Stimulated activated CD4-positive, alpha-beta T cell treated with anti-CD3 and anti-CD28 coated beads, Interleukin-1b, Interleukin-23, amount 100 ng/mL, for 1 hour (primary cell): ENCODE measurements at places on chromosomes 13 and 19.
A peak's percentile ranks its signal among the peaks of the same experiment; 100 is the strongest.

DNA sequence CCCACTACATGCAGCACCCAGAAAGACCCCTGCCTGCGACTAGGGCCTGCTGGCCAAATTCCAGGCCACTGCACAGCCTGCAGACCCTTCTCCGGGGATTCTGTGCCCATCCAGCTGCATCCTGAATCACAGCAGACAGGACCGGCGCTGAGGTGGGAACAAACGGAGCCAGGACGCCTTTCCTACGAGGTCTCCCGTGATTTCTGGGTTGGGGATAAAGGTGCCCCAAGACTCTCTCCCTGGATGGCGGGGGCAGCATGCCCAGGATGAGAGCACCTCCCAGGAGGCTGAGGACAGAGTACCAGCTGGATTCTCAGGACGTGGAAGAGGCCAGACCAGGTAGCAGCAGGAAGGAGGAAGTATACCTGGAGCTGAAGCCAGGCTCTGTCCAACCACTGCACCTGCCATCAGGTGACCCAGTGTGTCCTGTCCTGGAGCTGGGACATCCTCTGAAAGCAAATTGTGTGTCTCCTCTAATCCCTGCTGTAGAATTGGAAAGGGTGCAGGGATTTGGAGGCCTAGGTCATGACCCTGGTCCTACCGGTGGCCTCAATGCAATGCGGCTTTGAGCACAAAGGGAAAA is 3.4 kb upstream of the FUT5 start:
- DNase-seq: no peak

DNA sequence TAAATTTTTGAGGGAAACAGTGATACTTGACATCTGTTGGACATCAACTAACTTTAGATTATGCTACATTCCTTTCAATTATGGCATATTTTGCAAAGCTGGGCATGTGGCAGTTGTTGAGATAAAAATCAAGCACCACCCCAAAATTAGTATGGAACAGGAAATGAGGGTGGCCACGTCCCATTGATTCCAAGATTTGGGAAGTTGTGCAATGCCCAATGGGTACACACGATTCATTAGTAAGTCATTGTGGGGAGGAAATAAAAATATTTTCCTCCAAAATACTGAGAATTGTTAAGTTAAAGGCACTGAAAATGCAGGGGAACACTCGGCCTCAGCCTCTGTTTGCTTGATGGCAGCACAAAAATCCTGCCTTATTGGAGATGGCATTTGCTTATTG is 7.6 kb downstream of the ERICH6B start:
- DNase-seq: no peak

- DNase-seq: no peak
Observed at GRCh38 chr19:18765224-18765623, 25.9 kb downstream of the COMP start.

- no peak for DNase-seq
Observed at GRCh38 chr19:10399878-10400277, 3.5 kb downstream of the CDC37 start.

- DNase-seq: no peak
Observed at GRCh38 chr13:65063753-65064152, 2166.4 kb downstream of the PCDH9 start.

DNA sequence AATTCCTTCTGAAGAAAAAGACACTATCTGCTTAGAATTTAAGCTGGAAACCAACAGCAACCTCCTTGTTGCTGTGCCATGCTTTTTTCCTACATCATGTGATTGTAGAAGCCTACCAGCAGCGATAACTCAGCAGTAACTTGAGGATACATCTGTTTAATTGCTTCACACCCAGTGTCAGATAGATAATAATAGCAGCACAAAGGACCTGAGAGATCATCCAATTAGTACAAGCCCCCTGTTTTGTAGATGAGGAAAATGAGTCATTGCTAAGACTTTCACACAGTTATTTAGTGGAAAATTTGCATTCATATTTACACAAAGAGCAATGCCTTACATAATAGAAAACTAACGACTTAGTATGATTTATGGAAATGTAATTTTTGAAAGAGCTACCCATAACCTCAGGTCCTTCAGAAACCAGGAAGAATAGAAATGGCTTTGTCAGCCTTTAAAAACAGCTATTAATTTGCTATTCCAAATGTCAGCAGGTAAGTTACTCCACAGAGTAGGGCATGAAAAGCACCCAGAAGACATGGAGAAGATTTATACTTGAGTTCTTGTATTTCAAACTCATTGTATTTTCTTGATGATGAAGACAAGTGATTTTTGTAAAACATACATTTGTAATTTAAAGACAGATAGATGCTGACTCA is 93.7 kb upstream of the SGCG start:
- no peak for DNase-seq

- DNase-seq: no peak
Observed at GRCh38 chr13:107266657-107267056, 698.7 kb upstream of the ARGLU1 start.

GRCh38 chr13:22223411-22223810 is 552.5 kb downstream of the FGF9 start:
- no peak for DNase-seq

GRCh38 chr13:51770681-51771417 is 33.1 kb downstream of the DHRS12 start:
- no peak for DNase-seq

DNA sequence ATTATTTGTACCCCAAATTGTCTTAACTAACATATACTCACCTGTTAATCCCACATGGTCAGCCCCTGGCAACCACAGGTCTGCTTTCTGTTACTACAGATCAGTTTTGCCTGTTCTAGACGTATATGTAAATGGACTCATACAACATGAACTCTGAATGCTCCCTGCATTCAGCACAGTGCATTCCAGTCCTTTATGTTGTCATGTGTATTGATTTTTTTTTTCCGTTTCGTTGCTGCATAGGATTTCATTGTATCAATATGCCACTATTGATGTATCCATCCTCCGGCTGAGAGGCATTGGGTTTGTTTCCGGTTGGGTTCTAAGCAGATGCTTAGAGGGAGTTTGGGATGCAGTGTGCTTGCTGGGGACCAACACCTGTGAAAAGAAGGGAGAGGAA is 36.1 kb upstream of the TNFRSF19 start:
- DNase-seq: no peak

DNA sequence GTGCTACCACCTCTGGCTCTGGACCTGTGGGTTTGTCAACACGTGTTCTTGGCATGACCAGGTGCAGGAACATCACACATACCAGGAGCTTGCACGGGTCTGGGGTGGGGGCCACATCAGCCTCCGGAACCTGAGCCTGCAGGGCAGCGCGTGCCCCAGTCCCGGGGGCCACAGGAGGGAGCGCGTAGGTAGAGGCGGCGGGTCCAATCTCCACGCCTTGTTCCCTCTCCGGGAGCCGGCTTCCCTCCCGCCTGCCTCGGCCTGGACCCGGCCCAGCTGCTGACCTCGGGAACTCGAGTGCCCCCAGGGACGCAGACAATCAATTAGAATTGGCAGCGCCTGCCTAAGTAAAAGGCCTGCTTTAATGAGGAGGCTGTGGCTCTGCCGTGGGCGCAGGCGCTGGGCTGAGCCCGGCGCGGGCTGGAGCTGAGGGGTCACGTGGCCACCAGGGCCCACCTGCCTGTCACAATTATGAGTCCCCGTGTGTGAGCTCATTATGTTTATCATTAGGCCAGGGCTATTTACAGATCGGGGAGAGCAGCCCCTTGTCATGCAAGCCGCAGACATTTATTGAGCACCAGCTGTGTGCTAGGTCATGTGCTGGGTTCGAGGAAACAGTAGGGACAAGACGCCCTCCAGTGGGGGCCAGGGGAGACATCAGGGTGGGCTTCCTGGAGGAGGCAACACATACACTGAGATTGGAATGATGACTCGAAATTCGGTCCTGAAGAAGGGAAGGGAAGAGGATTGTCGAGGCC is 32.2 kb upstream of the TNFAIP8L1 start:
- no peak for DNase-seq

- DNase-seq: no peak
Observed at GRCh38 chr13:101346942-101347728, 69.2 kb downstream of the NALCN start.

DNA sequence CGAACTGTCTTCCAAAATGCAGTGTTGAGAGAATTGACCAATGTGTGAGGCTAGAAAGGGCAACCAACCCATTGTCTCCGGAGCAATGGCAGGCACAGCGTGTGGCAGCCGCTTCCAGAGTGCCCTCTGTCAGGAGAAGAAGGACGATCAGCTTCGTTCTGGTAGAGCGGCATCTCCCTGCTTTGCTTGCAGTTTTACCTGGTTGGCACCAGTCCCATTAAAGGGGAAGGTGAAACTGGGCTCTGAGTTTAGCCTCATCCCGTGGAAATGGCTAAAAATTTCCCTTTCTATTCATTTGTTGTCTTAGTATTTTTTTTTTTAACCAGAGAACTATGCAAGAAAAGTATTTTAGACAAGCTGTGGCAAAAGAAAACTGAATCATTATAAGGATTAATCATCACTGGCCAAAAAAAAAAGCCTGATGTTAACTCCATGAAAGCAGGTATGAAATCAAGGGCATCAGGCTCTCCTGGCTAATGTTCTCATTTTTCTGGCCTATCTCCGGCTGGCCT is 81.5 kb upstream of the SLC7A1 start:
- DNase-seq: no peak

DNA sequence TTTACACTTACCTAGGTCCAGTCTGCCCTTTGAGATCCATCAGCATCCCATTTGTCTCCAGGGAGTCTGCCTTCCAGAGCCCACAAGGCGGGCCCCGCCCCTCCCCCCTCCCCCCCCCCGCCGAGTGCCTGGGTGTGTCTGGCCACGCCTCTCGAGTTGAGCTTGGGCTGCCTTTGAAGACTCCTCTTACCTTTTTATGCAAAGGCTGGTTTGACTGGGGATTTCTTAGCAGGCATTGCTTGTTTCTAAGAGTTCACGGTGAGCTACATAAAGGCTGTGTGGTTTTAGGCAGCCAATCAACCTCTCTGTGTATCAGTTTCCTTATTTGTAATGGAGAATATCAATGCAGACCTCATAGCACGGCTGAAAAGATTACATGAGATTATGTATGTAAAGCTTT is 11.3 kb downstream of the GPR12 start:
- no peak for DNase-seq

GRCh38 chr19:45469945-45470761 is 2.4 kb downstream of the FOSB start:
- DNase-seq: peak; percentile 20

- no peak for DNase-seq
Observed at GRCh38 chr19:53981376-53981951, 10.0 kb upstream of the CACNG6 start.

- DNase-seq: no peak
Observed at GRCh38 chr13:102704238-102705058, 9.6 kb upstream of the METTL21C start.

DNA sequence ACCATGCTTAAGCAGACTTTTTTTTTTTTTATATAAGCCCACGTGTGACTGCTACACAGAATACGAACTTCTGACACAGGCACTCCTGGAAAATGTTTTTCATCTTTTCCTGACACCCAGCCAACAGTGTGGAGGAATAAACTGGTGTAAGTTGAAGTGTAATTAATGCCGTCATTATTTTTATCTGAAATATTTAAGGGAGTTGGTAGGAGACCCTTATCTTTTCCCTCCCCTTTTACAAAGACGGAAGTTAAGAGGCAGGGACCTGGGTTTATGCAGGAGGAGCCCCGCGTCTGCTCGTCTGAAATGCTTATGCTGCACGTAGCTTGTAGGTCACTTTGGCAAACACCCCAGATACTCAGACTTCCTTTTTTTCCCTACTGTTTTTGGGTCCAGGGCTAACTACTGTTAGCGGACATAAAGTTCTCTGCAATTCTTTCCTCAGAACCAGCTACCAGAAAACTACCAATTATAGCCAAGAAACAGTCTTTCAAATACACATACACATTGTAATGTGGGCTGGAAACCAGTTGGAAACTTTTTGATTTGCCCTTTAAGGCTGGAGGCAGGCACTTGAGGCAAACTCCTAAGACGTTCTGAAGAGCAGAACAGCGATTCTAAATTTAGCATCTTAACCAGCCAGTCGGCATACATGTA is 50.8 kb downstream of the EFNB2 start:
- no peak for DNase-seq

DNA sequence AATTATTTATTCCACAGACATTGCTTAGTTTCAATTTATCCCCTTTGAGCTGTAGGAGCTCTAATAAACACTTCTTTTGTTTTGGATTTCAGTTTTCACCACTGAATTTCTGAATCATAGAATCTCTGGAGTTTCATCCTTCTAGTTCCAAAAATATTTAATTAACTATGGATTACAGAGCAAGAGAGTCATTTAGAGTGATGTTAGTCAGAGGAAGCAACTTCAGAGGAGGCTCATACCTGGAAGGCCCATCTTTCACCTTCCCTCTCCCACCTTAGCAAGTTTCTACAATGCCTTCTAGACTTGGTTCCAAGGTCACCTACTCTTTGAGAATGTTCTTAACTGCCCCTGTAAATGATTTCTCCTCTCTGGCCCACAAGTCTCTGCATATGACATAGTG is 353.2 kb downstream of the SPRY2 start:
- DNase-seq: no peak

GRCh38 chr19:3383121-3383722 is 16.8 kb downstream of the NFIC start:
- DNase-seq: no peak

GRCh38 chr13:67330149-67330548 is 100.0 kb upstream of the PCDH9 start:
- DNase-seq: no peak

GRCh38 chr19:1123381-1123780 is 19.6 kb downstream of the GPX4 start:
- DNase-seq: no peak

- no peak for DNase-seq
Observed at GRCh38 chr13:31814536-31814935, 75.2 kb downstream of the RXFP2 start.

- DNase-seq: no peak
Observed at GRCh38 chr13:110499621-110500281, 61.8 kb downstream of the RAB20 start.

GRCh38 chr19:31955061-31955460 is 390.3 kb upstream of the ZNF507 start:
- DNase-seq: no peak

DNA sequence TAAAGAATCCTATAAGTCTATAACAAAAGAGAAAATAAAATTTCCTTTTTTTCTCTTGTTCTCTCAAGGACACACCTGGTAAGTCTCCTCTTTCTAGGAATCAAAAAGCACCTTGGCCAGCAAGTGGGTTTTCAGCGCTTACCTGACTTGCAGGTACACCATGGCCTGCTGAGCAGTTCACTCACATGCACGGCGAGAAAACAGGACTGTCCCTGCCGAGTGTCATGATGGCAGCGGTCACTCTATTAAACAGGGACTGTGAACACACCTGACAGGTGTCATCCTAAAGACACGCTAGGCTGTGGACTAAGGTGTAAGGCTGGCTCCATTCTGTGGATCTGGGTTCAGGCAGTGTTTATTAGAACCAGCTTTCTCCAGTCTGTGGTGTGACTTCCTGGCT is 170.2 kb downstream of the TEX29 start:
- DNase-seq: no peak

DNA sequence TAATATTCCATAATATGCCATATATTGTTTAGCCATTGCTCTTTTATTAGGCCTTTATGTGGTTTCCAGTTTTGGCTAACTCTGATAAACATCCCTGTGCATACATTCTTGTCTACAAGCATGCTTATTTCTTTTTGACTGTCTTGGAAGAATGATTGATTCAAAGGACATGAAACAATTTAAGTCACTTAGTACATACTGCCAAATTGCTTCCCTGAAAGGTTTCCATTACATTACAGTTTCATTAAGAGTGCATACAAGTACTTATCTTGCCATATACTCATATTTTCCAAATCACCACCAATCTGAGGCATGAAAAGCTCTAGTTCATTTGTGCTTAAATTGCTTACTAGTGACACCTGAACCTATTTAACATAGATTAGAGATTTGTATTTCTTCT is 113.9 kb downstream of the OXGR1 start:
- DNase-seq: no peak

GRCh38 chr13:86856991-86857390 is 814.2 kb upstream of the SLITRK5 start:
- no peak for DNase-seq
